Right ventricle myocardium inferior (tissue), 1 donor: ENCODE measurements at places on chromosomes 12 and 14.

- no peak for DNase-seq
Observed at GRCh38 chr12:49966511-49967041, 4.9 kb downstream of the AQP5 start.

- no peak for DNase-seq
Observed at GRCh38 chr12:6604259-6605029, 2.7 kb downstream of the CHD4 start.

DNA sequence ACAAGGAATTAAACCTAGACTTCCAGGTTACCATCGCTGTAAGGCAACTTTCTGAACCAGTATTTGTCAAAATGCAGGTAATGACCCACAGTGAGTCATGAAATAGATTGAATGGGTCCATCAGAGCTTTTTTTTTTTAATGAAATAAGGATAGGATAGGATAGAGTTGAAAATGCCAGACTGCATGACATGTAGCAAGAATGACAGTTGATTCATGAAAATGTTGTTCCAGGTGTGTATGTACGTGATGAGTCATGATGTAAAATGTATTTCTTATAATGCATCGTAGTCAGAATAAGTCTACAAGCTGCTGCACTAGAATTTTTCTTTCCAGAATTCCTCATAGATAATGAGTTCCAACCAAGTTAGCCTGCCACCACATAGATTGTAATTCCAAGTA, 184.4 kb upstream of the BCL2L14 start:
- DNase-seq: no peak

GRCh38 chr14:97415907-97416306, 618.7 kb downstream of the VRK1 start:
- no peak for DNase-seq

DNA sequence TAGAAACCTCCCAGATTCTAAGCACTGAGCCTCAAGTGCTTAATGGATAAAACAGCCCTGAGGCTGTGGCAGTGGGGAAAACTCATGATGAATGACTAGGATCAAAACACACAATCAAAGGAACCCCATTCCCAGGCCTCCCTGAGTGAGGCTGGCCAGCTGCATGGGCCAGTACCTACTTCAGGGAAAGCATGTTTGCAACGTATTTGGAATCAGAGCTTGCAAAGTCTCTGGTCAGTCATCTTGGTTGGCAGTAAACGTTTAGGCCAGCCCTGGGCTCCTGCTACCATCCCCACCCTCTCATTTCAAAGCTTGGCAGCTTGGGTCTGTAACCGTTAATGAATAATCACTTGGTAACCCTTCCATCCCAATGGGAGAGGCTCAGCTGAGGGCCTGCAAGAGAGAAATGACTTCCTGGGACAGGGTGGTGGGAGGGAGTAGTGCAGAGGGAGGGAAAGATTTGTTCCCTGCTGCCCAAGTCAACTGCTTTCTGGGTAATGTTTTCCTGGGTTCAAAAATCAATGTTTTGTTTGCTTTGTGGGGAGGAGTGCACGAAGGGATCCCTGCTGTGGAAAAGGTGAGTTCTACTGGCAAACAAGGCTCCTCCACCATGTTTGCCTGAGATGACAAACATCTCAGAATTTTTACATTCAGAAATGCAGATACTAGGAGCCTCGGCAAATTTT, 2.0 kb upstream of the RNASE8 start:
- DNase-seq: no peak

- no peak for DNase-seq
Observed at GRCh38 chr14:33359288-33359881, 420.7 kb downstream of the NPAS3 start.

GRCh38 chr12:102625819-102626218, 145.5 kb upstream of the IGF1 start:
- no peak for DNase-seq

DNA sequence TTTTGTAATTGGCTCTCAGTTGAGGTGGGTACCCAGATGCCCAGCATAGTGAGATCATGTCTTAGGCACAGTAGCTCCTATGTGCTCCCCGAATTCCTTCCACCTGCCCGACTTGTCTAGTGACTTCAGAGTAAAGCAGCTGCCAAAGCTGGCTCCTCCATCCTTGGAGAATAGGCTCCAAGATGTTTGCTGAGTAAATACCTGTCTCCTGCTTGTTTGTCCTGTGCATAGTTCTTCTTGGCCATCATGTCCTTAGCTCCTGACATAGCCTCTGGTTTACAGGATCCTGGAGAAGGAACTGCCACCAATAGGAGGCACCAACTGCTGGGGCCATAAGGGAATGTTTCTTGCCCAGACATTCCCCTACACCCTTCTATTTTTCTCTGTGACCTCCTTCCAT, 52.6 kb upstream of the CISTR start:
- no peak for DNase-seq

DNA sequence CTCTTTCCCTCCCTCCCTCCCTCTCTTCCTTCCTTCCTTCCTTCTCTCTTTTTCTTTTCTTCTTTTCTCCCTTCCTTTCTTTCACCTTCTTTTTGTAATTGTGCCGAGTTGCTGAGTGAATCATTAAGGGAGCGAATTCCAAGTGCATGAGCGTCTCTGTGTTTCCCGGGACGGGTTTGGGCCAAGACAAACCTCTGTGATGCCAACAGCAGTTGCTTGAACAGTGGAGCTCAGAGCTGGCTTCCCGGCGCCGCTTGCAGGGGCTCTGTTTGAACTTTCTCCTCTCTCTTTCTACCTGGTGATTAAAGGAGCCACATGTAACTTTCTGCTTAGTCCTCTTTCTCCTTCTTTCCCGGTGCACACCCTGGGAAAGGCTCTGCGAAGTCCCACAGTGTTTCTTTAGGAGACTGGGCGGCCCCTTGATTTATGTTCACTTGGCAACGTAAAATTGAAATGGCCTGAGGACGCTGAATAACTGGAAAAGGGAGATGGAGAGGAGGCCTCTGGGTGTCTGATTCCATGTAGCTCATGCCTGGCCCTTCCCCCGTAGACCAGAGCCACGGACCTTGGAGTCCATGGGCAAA, 33.7 kb upstream of the MAP1LC3B2 start:
- DNase-seq: peak; percentile 63

GRCh38 chr12:52951640-52952039, 2.7 kb downstream of the KRT18 start:
- no peak for DNase-seq

DNA sequence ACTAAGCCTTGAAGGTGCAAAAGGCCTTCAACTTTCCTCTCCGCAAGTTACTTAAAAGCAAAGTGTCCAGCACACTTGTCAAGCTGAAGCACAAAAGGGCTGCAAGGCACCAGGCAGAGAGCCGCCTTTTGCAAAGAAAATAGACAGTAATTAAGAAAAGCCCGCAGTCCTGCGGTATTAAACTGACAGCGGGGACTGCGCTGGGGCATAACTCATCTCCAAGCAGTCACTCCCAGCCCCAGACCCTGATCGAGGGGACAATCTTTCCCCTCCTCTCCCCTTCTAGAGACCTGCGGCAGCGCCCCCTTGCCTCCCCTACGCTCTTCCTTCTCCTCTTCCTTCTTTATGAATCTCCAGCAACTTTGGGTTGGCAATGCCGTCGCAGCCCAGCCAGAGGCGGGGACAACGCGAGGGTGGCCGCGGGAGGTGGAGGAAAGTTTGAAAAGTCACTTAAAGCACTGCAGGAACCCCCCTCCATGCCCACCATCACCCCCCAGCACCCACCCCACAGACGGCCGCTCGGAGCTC, 200.9 kb upstream of the CAND1 start:
- DNase-seq: peak; percentile 62

- DNase-seq: no peak
Observed at GRCh38 chr14:103194256-103195045, 71.2 kb downstream of the TNFAIP2 start.

DNA sequence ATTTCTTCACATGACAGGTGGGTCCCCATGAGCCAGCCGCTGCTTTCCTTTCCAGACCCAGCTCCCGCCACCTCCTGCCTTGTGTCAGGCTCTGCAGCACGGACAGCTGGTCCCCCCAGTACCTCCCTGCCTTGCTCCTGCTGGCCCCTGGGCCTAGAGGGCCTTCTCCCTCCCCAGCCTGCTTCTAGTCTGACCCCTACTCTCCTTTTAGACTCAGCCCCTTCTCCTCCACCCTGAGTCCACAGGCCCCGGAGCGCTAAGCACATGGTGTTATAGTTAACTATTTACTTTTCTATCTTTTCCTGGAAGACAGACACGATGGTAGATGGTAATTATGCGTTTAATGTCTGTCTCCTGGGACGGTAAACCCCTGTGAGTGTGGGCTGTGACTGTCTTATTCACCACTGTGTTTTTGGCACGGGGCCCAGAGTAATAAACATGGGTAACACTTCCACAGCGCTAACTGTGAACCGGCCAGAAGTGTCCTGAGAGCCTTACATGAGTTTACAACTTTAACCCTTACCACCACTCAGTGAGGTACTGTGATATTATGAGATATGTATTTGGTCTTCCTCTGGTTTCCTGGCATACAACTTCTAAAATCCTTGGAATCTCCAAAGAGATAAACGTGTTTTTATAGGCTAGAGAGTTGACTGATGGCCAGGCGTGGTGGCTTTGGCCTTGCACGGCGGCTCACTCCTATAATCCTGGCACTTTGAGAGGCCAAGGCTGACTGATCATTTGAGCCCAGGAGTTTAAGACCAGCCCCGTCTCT, 41.2 kb downstream of the DGLUCY start:
- no peak for DNase-seq

DNA sequence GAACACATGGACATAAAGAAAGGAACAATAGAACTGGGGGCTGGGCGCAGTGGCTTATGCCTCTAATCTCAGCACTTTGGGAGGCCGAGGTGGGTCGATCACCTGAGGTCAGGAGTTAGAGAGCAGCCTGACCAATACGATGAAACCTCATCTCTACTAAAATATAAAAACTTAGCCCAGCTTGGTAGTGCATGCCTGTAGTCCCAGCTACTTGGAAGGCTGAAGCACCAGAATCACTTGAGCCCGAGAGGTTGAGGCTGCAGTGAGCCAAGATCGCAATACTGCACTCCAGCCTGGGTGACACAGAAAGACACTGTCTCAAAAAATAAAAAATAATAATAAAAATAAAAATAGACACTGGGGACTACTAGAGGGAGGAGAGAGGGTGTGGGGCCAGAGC, 154.5 kb downstream of the SEC23A start:
- no peak for DNase-seq

DNA sequence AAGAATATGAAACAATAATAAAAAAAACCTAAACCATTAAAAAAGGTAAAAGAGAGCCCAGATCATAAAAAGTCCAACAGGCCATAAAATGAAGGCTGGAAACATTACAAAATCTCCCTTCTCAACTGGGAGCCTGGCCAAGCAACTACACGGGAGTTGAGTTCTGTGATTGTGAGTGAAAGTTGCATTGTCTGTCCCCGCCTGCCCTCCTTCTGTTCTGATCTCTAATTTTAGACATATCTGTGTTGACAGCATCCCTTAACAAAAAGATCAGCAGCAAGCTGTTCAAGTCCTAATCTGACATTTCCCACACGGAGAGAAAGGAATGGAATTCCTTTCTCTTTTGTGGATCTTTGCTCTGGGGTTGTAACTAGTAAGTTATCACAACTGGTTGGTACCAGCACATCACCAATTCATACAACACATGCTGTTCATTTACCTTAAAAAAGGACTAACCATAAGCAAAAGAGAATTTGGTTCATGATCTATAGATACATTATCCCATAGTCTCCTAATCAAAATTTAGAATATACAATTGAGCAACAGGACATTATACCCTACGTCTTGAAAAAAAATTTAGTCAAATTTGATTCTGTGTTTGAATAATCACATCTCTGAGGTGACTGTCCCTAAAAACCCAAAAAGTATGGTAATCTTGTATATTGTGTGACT, 205.1 kb upstream of the GZMB start:
- no peak for DNase-seq

DNA sequence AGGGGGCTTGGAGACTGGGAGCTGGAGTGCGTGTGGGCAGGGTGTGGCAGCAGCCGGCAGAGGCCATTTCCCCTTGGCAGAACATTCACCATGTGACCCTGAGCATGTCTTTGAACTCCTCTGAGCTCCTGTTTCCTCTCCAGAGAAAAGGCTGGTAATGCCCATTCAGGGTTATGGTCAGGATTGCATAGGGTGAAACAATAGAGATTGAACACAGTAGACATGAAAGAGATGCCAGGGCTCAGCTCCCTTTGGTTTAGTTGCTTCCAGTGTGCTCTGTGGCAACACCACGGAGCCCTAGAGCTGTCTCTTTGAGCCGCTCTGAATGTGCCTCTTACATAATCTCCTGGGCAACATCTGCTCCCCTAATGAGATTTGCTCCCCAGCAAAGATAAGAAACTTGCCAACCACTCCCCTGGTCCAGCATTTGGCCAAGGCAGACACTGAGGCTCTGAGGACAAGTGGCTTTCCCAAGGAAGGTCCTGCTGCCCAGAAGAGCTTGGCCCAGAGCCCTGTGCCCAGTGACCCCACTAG, 4.6 kb downstream of the IFI27 start:
- DNase-seq: no peak

GRCh38 chr14:94394025-94394493, 5.7 kb upstream of the SERPINA1 start:
- DNase-seq: no peak

- DNase-seq: no peak
Observed at GRCh38 chr14:29240066-29240465, 473.5 kb downstream of the FOXG1 start.

DNA sequence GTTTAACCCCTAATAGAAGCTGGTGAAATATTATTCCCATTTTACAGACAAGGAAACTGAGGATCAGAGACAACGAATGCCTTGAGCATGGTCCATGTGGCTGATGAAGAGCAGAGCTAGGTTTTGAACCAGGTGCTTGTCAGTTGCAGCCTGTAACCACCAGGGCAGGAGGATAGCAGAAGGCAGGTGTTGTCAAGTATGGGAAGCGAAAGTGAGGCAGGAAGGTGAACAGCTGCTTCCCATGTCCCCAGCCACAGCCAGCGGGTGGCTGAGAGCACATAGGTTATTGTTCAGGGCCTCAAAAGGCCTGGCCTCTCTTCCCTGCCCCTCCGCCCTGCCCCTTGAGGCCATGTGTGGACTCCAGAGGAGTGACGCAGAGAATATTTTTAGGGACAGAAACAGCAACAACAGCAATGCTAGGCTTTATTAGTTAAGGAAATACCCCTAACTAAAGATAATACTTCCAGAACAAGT, 39.6 kb downstream of the IQSEC3 start:
- DNase-seq: no peak

GRCh38 chr12:63912651-63913050, 68.2 kb downstream of the SRGAP1 start:
- no peak for DNase-seq

DNA sequence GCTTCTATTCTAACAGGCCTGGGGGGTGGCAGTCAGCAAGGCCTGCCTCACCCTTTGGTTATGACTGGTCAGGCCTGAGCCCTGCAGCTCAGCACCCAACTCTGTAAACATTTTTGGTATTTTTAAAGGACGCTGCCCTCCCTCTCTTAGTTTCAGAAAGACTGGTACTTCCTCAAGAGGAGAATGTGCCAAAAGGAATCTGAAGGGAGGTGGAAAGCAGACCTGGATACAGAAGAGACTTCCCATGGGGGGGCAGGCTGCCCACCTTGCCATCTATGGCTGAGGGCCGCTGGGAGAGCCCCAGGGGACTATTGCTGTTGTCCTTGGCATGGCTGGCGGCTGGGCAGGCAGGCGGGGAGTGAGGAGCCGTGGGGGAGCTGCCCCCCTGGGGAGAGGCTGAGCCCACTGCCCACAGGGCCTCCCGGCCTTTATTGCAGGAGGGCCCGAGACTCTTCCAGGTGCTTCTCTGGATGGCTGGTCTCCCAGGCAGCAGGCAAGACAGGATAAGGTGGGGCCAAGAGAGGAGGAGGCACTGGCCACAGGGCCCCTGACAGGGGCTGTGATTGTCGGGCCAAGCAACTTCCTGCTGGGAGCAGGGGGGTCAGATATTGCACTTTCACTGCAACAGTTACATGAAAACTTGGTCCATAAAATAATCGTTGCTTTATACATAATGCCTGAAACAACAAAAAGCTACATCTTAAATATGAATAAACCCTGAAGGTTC, 3.5 kb downstream of the ARL6IP4 start:
- DNase-seq: no peak
